ENCODE measurements at places on chromosomes 7 and 10.

- H3K4me3 ChIP-seq, result no peak overlapping the region
- no peaks in the 10 kb centered on the region for H3K4me1 ChIP-seq
- DNase-seq, result no peak
Observed at GRCh38 chr7:103124429-103124979, 24.4 kb downstream of the NAPEPLD start.

- H3K27ac ChIP-seq, result no peak overlapping the region
- no peaks in the 10 kb centered on the region for H3K36me3 ChIP-seq
- H3K4me1 ChIP-seq, result peaks cover 3% of the 10 kb centered on the region
- peaks cover 6% of the 10 kb centered on the region for H3K27me3 ChIP-seq
- H3K4me3 ChIP-seq, result no peak overlapping the region
- no peak for DNase-seq
Observed at GRCh38 chr7:105769901-105770628, 106.3 kb downstream of the ATXN7L1 start.

DNA sequence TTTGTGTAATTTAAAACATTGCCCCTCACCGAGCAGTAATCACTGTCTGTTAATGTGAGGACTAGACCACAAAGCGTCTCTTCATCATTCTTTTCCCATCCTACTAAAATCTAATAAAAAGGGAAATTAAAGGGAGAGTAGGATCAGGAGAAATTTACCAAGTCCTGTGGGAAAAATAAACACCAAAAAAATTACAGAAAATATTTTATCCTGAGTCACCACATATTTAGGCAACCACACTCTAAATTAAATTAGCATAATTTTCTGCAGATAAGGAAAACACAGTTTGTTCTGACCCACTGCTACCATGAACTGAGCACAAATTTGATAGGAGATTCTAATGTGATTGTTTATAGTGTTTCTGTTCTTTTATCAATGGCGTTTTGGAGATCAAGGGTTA is 49.3 kb downstream of the CCDC6 start:
- peaks cover 24% of the 10 kb centered on the region for H3K36me3 ChIP-seq
- DNase-seq, result no peak
- H3K27ac ChIP-seq, result no peak overlapping the region
- no peak overlapping the region for H3K4me3 ChIP-seq
- H3K27me3 ChIP-seq, result no peaks in the 10 kb centered on the region

DNA sequence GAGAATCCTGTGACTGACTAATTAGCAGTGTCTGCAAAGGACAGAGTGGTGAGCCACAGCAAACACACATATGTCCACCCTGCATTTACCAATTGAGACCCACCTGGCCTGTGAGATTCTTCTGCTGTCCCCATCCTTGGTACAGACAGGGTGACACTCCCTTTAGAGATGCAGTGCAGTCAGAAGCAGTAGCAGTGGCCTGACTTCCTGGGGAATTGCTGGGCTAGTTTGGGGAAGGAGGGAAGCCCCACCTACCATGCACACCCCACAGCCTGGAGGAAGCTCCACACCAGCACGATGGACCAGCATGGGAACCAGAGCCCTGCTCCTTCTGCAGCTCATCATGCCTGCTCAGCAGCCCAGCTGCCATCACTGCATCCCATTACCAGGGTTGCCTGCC is 924.9 kb upstream of the ZNF722 start:
- H3K27ac ChIP-seq, result no peak overlapping the region
- H3K4me3 ChIP-seq, result no peak overlapping the region
- DNase-seq, result no peak
- H3K36me3 ChIP-seq, result no peaks in the 10 kb centered on the region
